Breast epithelium (tissue), 4 donors: ENCODE measurements at places on chromosomes 3 and 15. TPM values are rescaled to one million over a fixed set of nuclear protein-coding genes. Genes with fewer than 3 reads are reported as not detected.

Gene GABRG3
- total RNA-seq = not detected

Gene MORC1
- total RNA-seq = under 0.01 TPM

Gene SPATA12
- not detected for total RNA-seq

Gene TPRG1
- total RNA-seq = 31.9 TPM

Gene ARGFX
- not detected for total RNA-seq

Gene LRRC31
- 7.5 TPM for total RNA-seq

Gene PCSK6
- total RNA-seq = 19.7 TPM

Gene TCTA
- total RNA-seq = 29.0 TPM

DNA sequence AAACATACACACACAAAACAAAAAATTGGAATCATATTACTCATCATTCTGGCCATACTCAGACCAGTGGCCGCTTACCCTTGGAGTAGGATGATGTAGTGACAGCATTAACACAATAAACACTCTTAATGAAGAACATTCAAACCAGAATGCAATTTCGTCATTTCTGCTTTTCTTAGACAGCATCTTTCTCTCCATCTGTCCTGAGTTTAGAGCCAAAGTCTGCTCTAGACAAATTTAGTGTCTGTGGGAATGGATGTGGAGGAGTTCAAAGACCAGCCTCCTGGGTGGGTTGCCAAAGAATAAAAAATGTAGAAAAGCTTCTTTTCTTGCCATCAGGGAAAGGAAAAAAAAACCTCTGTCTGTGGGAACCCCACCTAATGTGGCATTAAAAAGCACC lies 212.4 kb upstream of the POU1F1 start:
- DNase-seq = no peak

DNA sequence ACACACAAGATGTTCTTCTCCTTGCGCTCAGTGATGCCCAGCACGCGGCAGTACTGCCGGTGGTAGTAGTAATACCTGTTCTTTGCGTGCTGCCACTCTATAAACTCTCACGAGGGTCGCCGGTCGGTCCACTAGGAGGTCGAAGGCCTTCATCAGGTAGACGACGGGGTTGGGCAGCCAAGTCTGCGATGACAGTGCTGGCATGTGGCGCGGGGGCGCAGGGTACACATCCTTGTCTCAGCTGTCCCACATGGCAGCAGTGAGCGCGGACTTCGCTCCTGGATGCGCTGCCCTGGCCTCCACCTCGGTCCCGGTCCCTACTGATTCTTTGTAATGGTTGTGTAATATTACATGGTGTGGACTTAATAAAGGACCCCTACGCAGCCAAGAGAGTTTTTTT lies 50.1 kb upstream of the CGNL1 start:
- no peak for DNase-seq

DNA sequence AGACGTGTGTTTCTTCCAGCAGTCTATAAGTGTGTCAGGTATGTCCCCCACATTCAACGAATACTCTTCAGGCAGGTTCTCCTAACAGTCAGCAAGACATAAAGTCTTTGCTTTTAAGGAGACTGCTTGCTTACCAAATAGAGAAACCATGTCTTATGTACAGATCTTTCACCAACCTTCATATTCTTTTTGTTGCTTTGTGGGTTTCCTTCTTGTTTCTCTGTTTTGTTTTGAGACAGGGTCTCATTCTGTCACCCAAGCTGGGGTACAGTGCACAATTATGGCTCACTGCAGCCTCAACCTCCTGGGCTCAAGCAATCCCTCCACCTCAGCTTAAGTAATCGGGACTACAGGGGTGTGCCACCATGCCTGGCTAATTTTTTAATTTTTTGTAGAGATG lies 14.3 kb downstream of the DYNC1LI1 start:
- DNase-seq = no peak

DNA sequence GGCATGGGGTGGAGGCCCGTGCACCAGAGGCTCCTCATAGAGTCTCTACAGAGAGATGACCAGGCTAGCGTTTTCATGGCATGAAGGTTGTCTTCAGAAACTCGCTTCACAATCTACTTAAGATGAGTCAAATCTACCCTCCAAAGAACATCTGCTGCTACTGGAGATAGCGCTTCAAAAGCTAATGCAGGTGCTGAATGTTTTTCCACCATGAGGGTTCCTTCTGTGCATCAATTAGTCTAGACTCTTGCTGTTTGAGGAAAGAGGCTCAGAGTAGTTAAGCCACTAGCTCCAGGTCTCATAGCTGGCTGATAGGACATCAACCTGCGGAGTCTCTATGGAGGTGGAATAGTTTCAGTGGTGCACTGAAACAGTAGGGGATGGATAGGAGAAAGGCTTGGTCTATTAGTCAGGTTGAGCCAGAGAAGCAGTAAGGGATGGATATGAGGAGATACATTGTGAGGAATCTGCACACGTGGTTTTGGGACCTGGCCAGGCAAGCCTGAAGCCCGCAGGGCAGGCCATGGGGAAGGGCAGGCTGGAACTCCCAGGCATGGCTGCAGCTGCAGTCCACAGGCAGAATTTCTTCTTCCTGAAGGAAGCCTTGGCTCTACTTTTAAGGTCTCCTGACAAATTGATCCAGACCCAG lies 117.5 kb downstream of the APBA2 start:
- no peak for DNase-seq

DNA sequence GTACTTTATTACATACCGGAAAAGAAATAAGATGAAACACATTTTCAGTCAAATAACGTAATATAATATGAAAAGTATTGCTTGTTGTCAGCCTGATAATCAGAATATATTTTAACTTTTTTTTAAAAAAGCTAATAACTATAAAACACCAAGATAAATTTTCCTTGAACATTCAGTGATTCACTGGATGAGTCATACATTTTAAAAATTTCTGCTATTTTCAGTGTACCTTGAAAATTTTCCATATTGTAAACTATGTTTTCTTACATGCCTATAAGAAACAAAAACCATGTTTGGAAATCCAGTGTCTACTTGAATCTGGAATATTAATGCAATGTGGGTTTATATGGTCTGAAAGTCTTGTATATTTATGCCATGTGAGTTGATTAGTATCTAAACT lies 36.3 kb upstream of the MEIS2 start:
- no peak for DNase-seq

DNA sequence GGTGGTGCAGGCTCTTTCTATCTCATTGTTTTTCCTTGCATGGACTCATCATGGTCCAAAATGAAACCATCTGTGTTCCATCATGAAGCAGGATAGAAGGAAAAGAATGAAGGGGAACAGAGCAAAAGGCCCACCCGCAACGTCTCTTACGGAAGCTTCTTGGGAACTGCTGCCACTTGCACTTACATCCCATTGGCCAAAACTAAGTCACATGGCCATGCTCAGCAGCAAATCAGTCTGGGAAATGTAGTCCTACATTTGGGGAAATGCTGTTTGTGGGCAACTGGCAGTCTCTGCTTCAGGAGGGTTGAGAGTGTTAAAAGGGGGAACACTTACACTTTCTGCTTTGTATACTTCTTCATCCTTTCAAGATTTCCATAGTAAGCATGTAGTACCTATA lies 191.6 kb downstream of the SV2B start:
- no peak for DNase-seq

DNA sequence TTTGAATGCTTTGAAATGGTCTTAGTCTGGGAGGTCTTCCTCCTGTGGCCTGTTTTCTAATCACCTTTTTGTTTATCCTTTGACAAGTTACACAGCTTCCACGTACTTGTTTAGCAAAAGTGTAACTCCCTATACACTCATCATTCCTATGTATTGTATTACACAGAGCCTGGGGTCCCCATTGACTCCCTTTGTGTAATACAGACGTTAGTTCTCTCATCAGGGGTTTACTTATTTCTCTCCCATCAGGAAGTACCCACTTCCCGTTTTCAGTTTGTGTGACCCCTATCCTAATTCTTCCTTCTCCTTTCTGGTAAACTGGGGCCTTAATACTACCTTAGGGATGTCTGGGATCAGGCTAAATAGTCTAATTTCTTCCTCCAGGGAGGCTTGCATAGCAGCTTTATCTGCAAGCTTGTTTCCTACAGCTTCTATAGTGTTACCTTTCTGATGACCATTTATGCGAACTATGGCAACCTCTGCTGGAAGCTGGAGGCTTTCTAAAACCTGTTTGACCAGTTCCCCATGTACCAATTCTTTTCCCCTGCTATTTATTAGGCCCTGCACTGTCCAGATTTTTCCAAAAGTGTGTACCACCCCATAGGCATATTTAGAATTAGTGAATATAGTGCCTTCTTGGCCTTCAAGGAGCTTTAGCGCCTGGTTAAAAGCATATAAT lies 22.4 kb downstream of the ARL8B start:
- DNase-seq = no peak

GRCh38 chr3:19248143-19248542 lies 99.8 kb downstream of the KCNH8 start:
- DNase-seq = no peak

- DNase-seq = no peak
These were observed 479.2 kb downstream of the LPP start for GRCh38 chr3:188633206-188633605.

DNA sequence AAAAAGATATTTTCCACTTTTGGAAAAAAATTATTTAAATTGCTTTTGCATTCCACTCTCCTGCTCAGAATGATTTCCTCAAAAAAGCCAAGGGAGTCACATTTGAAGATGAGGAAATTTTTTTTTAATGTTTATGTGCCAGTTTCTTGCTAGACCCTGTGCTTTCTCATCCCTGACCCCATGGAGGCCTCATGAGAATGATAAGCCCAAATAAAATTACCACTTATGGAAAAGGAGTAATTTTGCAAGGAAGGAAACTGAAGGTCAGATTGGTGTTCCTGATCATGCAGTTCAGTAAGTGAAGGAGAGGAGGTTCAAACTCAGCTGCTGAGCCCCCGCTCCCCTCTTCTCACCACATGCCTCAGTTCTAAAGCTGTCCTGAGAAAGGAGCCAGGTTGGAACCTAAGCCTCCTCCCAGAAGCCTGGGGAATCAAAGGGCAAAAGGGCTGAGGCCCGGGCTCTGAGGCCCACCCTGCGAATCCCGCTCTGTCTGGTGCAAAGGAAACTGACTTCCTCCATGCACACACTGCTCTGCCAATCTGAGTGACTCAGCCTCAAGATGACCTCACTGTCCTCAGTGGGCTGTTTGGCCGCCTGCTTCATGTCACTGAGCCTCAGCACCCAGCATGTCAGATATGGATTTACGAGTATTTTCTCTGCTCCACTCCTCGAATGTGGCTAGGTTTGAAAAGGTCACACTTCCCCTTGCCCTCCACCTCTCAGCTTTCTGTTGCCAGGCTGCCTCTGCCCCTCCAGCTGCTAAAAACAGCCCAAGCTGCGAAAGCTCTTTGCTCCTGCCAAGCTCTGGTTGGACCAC lies 56.9 kb upstream of the FLNB start:
- peak; percentile 40 for DNase-seq

DNA sequence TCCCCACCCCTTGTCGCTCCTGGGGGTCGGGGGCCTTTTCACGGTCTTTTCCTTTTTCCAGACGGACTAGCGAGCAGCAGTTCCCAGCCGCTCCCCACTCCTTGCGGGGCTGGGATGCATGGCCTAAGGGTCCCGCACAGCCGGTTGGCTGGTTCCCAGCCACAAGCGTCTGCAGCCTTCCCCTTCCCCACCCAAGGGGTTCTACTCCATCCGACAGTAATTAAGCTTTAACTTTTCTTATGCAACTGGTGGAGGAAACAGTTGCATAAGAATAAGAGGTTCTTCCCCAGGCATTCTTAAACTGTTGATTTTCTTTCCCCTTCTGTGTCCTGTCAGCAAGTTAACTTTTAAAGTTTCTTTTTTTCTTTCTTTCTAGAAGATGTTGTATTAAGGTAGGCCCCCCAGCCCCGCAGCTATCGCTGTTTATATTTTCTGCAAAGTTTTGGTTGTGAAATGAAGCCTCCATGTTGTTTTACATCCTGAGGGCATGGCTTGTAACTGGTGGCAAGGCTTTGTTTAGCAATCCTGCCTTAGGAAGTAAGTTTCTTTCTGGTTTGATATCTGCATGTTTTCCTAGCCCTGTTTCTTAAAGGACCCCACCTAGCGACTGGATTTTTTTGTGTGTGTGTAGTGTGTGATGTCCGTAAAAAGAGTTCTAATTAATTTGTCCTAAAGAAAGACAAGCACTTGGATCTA lies 207.5 kb downstream of the ZNF385D start:
- DNase-seq = no peak

DNA sequence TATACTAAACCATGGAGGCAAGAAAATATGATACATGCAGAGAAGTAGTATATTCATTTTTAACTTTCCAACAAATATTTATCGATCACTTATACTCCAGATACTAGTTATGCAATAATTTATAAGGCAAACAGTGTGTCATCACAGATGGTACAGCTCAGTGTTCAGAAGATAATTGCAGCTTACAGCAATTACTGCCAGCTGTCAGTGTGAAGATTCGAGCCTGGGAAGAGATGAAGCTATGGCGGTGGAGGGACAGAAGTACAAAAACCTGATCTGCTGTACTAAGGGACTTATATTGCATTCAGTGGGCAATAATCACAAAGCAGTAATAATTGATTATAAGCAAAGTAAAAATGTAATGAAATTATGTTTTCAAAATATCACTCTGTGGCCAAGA lies 170.6 kb upstream of the EPHA3 start:
- no peak for DNase-seq

- DNase-seq = no peak
These were observed 648.7 kb upstream of the CCDC54 start for GRCh38 chr3:106728315-106729098.

- no peak for DNase-seq
These were observed 183.5 kb downstream of the TJP1 start for GRCh38 chr15:29638781-29639180.

- DNase-seq = peak; percentile 21
These were observed 329.4 kb upstream of the RORA start for GRCh38 chr15:61558172-61559136.

- no peak for DNase-seq
These were observed 24.1 kb downstream of the ZBTB38 start for GRCh38 chr3:141392416-141392815.

GRCh38 chr3:171366043-171366442 lies 94.2 kb downstream of the TNIK start:
- DNase-seq = no peak

- DNase-seq = no peak
These were observed 87.5 kb upstream of the SNRPA1 start for GRCh38 chr15:101382544-101382943.

GRCh38 chr3:13285007-13285567 lies 135.0 kb downstream of the NUP210 start:
- DNase-seq = no peak

GRCh38 chr3:8777201-8777977 lies 8.0 kb upstream of the OXTR start:
- DNase-seq = no peak

DNA sequence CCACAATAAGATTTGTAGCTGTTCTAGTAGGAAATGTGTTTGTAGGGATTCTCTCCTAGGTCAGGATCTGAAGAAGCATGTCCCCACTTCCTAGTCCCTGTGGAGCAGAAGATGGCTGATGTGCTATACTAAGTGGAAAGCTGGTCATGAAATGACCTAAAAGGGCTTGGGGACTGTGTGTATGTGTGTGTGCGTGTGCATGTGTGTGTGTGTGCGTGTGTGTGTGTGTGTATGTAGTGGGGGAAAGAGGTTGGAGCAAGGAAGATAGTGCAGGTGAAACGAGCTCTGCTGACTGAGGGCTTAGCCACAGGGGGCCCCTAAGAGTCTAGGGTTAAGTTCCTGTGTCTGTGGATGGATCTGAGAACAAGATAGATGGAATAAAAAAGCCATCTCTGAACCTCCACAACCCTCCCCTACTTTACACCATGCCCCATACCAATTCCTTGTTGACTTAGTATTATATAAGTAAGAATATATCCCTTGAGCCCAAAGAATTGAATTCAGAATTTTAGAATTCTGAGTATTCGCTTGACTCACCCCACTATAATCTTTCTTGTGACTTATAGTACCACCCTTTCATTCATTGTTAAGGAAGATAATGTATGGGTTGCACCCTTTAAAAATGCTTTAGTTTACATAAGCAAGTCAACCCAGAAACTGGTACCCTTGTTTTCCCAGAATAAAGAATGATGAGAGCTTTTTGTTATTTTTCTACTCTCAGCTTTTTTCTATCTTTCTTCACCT lies 96.1 kb downstream of the RPL22L1 start:
- DNase-seq = no peak
